Activated naive CD4-positive, alpha-beta T cell (primary cell): ENCODE measurements at places on chromosomes 5 and 9.

DNA sequence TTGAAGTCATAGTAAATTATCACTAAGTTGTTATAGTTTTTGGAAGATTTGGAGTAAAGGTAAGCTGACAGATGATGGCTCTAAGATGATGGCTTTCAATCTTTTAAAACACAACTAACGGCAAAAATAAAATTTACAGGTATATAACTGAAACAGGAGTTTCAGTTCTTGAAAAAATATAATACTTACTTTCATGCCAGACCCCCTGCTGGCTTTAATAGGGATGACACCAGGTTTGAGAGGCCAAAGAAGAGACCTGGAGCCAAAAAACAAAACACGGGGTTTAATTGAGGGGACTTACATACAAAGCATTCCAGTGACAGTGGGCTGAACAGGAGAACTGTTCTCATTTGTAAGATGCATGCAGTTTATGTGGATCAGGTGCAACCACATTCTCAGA, 301.7 kb upstream of the PCSK5 start:
- DNase-seq: no peak

DNA sequence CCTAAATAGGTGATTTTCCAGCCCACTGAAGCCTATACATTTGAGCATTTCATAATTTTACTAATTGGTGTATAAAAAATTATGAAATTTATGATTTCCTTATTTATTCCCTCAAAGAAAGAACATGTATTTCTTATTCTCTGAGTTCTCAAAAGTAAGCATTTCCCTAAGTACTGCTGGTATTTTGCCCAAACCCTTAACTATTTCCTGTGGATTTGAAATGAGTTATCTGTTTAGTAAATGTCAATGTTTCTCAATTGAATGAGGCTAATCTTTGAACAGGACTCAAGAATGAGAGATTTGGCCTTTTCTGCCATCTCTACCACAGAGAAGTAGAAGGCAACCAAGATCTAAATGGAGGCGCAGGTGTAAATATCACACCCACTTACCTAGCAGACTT, 751.7 kb downstream of the TLE1 start:
- no peak for DNase-seq

DNA sequence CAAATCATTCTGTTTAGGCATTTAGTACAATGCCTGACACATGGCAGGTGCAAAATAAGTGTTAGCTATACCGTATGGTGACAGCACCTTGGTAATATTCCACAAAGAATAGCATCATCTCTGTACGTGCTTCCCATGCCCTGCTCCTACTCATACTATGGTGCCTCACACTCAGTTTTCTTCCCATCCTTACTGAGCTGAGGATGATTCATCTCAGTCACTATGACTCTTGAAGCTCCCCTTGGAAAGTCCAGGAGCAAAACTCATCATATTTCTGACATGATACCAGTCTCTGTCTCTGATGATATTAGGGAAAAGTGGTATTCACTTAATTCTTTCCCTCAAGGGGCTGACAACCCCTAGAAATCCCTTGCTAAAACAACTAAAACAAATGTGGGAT, 423.3 kb downstream of the EFNA5 start:
- DNase-seq: no peak

DNA sequence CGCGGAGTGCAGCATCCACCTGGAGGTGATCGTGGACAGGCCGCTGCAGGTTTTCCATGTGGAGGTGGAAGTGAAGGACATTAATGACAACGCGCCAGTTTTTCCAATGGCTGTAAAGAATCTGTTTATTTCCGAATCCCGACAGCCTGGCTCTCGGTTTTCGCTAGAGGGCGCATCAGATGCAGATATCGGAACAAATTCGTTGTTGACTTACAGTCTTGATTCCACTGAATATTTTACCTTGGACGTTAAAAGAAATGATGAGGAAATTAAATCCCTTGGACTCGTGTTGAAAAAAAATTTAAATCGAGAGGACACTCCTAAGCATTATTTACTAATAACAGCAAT, 611 bp downstream of the PCDHA3 start:
- DNase-seq: no peak
